ENCODE measurements at places on chromosomes 11 and 22.

DNA sequence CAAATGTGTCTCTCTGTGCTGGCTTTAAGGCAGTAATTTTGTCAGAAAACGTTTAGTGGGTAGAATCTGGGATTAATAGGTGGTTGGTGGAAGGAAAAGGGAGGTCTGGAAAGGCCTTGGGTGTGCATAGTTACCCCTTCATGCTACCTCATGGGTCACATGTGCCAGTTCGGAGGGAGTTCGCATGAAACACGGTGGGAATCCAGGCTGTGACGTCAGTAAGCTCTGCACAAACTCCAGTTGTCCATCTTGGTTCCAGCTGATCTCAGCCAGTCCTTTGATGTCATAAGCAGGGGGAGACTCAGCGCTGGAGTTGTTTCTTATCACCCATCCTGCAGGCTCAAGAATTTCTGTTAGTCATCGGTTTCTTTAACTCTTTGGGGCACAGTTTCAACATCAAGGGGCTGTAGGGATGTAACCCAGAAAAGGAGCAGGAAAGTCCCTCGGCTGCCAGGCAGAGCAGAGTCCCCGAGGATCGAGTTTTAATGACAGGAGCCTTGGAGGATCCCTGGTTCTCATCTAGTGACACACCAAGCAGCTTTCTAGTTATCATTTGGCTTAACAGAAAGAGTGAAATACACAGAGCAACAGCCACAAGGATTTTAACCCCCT, 28.9 kb downstream of the MOV10L1 start:
- no peak for DNase-seq

DNA sequence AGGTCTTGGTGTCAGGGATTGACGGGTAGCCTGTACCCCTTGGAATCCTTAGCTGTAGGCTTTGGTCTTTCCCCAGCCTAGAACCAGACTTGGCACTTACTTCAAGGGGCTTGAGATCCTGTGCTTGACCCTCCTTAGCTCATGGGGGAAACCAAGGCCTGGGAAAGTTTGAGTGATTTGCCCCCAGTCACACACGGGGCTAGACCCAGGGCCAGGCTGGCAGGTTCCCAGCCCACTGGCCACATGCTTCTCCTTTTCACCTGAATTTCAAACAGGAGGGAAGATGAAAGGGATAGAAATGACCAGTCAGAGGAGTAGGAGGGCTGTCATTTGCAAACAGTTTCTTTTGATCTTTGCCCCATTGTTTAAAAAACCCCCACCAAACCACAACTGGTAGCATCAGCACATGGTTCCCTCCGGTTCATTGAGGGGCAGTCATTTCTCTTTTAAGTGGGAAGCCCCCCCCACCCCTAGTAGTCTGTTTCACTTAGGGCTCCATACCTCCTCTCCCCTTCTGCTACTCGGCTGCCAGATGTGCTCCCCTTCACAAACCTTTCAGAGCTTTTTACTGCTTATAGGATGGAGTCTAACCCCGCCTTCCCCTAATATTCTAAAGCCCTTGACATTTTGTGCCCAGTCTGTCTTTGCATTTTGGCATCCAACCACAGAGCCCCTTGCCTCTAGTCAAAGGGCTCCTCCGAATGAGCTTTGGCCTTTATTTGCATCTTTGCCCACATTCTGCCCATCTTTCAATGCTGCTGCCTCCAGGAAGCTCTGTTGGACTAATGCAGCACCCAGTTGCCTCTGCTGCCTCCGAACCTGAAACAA, 37.6 kb downstream of the ZNRF3 start:
- DNase-seq, result no peak

- DNase-seq, result no peak
Measured at GRCh38 chr11:7826324-7826723, 29.6 kb upstream of the OR5P2 start.

DNA sequence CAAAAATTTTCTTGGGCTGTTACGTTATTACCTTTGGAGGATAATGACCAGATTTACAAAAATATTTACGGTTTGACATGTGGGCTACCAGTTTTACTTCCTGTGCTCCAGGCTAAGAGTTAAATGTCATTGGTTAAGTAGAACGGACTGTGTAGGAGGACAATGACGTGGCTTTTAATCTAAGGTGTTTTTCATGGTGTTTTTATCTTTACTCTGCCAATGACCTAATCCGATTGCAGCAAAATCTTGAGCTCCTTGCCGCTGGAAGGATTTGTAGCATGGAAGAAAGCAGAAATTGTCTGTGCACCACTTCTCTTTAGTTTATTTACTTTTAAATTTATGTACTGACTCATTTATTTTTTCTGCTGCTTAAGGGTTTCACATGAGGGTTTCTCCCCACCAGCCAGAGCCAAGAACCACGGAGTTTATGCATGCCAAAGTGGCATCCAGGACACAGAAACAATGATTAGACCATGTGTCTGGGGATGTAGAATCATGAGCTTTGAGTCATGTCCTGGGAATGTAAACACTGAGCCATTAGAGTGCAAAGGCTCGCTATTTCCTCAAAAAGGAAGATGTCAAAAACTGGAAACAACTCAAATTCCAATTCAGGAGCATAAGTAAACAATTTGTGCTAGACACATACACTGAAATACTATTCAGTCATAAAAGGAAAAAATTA, 1.9 kb upstream of the CARD16 start:
- DNase-seq, result no peak

Measured in activated CD4-positive, alpha-beta T cell treated with anti-CD3 and anti-CD28 coated beads for 1 hour (primary cell).